ENCODE measurements at places on chromosomes 2 and 18. TPM values are rescaled to one million over a fixed set of nuclear protein-coding genes. Genes with fewer than 3 reads are reported as not detected.

NTSR2 gene
- total RNA-seq = not detected

ELP2 gene
- 125 TPM for total RNA-seq

LTBP1 gene
- 158 TPM for total RNA-seq

GRCh38 chr2:29808321-29808720 is 113.1 kb downstream of the ALK start:
- H3K4me1 ChIP-seq = no peaks in the 10 kb centered on the region
- H3K27me3 ChIP-seq = no peaks in the 10 kb centered on the region
- no peak overlapping the region for H3K27ac ChIP-seq
- no peak overlapping the region for H3K4me3 ChIP-seq
- DNase-seq = no peak

DNA sequence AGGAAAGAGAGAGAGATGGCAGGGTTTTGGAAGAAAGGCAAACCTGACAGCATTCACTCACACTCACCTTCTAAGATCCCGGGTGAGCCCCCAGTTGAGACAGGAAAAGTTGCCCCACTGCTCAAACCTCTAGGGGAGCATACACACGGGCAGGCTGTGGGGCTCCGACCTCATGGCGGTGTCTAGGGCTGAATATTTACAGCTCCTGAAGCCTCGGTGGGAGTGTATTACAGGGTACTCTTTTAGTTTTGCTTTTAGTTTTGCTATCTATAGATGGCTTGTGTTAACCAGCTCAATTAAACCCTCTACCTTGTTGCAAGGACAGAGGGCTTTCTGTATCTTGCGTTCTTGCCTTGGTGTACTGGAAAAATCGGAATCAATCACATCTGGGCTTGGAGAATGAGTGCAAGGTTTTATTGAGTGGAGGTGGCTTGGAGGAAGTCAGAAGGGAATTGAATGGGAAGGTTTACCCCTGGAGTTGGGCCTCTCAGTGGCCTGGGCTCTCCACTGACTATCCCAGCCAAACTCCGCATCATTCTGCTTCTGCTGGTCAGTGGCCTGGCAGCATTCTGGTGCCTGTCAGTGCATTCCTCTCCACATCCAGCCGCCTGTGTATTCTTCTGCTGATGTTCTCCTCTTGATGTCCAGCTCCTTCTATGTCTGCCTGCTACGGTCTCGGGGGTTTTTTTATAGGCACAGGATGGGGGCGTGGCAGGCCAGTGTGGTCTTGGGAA is 10.1 kb upstream of the IFIH1 start:
- H3K36me3 ChIP-seq = no peaks in the 10 kb centered on the region
- H3K27ac ChIP-seq = no peak overlapping the region
- no peaks in the 10 kb centered on the region for H3K4me1 ChIP-seq

DNA sequence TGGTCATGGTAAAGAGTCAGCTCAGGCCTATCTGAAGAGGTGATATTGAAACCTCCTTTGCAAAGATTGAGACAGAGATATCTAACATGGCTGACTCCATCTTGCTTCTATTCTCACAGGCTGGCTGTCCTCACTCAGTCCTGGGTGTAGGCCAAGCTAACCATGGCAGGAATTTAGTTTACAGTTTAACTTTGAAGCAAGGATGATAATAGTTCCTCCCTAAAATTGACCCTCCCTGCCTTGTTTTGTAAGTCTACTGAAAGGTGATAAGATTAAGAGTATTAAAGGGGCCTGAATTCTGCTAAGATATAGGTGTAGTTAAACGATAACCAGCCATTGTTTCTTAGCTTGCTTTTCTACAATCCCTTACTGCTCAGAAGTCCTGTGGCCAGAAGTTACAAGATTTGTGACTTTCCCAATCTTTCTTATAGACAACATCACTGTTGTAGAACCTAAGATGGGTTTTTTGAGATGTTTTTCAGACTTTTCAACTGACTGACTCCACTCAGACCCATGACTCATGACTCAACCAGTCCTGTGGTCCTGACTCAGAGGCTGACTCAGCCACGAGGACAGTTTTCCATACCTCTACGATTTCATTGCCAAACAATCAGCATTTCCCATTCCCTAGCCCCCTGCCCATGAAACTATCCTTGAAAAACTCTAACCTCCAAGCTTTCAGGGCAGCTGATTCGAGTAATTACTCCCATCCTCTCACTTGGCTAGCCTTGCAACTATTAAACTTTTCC is 195.7 kb upstream of the SESTD1 start:
- DNase-seq = peak; percentile 32
- H3K4me3 ChIP-seq = peak overlapping the region; percentile 4
- H3K27me3 ChIP-seq = no peaks in the 10 kb centered on the region
- H3K27ac ChIP-seq = peak overlapping the region; percentile 93
